ENCODE measurements at places on chromosomes 16 and 17.
A peak's percentile ranks its signal among the peaks of the same experiment; 100 is the strongest.

DNA sequence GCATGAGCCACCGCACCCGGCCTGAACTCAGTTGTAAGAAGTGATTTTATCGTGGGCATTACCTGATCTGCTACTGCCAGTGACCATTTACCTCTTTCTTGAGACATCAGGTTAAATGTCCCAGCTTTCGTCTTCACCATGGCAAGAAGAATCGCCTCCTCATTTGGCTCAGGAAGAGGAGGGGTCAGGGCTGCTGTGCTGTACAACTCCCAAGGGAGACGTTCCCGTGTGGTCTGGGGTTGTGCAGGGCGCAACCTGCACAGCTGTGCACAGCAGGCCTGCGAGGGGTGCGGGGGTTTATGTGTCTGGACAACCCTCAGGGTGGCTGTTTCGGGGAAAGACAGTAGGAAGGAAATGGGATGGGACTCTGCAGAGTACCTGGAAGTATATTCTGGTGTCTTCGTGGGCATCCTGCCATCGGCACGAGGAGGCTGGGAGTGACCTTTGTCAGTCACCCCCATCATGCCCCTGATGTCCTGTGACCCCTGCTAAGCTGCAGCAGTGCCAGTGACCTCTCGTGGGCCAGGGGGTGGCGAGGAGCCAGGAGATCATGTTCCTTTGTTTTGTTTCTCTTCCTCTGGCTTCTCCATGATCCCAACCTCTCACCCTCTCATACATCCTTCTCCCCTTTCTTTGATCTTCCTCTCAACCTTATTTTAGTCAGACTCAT lies 27.3 kb downstream of the CIBAR2 start:
- ATAC-seq: no peak

DNA sequence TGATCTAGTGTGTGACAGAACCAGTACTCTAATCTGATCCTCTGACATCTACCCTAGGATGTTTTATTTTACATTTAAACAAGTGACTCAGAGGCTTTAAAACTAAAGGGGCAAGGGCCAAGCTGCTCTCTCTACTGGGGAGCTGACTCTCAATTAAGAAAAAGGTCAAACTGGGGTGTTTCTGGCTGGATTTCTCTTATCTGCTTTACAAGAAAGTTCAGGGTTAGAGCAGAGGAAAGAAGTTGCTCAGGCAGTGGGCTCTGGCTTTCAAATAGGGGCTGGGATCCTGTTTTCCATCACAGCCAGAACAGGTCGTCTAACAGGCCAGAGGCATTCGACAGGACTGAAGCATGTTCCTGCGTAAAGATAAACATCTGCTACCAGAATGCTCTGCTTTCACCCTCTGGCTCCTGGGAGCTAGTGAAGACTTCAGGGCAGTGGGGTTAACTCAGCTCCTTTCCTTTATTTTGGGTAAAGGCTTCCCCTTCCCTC lies 8.5 kb downstream of the MMP28 start:
- peak; percentile 69 for ATAC-seq

DNA sequence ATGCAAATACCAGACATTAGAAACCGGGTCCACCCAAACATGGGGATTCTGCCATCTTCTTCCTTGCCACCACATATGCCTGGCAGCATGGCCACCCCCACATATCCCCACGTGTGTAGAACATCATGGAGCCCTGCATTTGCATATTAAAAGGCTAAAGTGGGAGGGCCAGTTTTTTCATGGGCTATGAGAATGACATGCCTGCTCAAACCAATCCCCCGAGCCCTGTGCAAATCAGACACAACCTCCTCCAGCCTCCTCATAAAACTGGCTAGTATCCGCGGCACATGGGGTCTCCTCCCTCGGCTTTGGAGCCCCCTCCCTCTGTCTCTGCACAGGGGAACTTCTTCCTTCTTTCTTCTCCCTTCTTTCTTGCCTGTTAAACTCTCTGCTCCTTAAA lies 174.9 kb upstream of the WSCD1 start:
- ATAC-seq: no peak

DNA sequence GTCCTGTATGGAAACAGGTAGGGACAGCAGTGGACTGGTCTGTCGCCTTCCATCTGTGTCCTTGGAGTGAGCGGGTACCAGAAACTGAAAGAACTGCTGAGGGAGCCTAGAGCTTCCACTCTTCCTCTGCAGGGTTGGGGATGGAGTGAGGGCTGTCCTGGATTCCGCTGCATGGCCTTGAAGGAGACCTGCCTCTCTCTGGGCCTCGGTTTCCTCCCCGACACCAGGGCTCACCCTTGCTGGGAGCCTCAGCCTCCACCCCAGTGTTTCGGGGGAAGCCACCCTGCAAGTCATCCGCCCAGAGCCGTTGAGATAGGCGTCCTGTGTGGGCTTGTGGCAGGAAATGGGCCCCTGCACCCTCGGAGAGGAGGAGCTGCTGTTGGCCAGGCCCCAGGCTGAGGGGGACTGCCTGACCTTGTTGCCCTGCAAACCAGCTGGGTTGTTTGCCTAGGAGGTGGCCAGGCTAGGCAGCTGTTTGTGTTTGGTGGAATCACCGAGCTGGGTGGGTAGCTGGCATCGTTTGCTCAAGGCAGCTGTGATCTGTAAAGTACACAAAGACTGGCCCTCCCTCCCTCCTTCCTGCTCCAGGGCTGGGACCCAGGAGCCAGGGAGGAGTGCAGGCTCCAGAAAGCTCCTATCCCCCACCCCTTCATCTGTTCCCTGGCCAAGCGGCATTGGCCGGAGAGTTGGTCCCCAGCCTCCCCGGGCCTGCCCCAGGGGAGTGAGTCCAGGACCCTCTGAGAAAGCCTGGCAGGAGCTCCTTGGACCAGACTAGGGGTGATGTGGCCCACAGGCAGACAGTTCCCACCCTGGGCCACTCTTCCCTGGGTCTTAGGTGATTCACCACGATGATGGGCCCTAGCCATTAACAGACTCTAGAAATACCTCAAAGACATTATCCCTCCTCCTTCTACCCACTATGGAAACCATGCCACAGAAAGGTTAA lies 1.3 kb downstream of the RAB37 start:
- ATAC-seq: peak; percentile 4

- ATAC-seq: no peak
Measured at GRCh38 chr17:75273977-75274708, 3.1 kb upstream of the MIF4GD start.

DNA sequence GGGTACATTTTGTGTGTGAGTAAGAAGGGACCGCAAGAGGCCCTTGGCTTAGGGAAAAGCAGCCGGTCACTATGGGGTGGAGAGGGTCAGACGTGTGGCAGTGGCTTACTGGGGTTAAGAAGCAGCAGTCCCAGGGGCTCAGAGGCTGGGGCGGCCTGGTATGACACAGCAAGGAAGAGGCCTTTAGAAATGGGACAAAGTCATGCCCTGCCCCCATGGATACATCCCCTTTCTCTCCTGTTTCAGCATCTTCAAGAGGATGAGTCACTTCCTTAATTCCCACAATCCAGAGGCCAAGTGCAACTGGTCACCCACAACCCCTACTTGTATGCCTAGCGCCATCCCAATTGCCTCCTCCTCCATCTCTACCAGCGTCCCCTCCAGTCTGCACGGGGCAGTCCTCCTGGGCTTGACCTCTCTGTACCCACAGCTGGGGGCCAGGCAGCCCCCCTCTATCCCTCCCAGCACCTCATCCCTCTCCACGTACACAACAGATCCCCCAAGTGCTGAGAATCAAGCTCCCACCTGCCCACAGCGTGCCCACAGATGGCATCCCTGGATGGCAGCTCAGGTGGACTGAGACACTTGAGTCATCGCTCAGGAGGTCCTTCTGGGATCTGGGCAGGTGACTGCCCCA lies 6.9 kb upstream of the EFTUD2 start:
- peak; percentile 66 for ATAC-seq

GRCh38 chr17:57317079-57317478 lies 60.8 kb downstream of the MSI2 start:
- no peak for ATAC-seq

GRCh38 chr16:88619859-88620815 lies 18.2 kb upstream of the IL17C start:
- ATAC-seq: no peak

DNA sequence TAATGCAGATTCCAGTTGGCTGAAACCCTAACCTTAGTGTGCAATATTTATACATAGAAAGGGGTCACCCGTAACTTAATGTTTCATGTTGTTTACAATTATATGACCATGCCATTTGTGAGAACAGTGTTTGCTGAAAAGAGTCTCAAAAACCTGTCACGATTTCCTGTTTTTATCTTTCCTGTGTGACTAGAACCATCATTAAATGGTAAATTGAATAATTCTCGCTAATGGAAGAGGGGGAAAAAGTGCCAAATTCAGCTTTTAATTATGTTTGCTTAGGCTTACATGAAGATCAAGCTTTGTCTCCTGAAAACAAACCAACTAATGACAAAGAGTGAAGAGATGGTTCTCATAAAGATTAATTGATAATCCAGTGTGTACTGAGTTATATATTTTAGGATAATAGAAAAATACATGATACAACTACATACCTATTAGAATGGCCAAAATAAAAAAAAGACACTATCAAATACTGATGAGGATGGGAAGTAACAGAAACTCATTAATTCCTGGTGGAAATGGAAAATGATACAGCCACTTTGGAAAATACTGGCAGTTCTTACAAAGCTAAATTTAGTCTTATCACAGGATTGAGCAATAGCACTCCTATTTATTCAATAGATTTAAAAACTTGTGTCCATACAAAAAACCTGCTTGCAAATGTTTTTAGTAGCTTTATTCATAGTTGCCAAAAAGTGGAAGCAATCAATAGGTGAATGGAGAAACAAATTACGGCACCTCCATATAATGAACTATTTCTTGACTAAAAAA lies 141.7 kb downstream of the CDK5R1 start:
- ATAC-seq: no peak

DNA sequence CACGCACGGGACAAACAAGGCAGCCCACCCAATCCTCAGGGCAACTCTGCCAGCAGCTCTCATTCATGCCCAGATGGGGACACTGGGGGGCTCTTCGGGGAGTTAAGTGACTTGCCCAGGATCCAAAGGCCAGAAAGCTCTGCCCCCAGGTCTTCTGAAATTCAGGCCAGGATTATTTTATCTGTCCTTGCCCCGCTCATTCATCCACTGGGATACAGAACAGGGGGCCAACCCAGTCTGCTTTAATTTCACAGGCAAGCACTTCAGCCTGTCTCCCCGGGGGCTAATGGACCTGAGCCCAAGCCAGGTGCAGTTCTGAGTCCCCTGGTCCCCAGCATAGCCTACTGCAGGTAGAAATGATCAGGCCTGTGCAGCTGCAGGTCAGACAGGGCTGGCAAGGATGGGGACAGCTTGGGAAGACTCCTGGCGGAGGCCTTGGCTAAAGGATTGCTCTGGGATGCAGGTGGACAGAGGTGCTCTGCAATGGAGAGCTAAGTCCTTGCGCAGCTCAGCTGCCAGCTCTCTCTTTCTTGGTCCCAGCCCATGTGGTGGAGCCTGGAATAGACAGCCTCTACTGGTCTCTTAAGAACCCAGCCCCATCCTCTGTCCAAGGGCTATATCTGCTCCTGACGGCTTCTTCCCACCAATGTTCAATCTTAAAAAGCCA lies 766 bp upstream of the B3GNT9 start:
- 0 out of 3 replicates have a peak, but pooled peaks have one; percentile 1 for ATAC-seq

- peak; percentile 86 for ATAC-seq
Measured at GRCh38 chr17:77494664-77495435, 354.1 kb downstream of the SEC14L1 start.

DNA sequence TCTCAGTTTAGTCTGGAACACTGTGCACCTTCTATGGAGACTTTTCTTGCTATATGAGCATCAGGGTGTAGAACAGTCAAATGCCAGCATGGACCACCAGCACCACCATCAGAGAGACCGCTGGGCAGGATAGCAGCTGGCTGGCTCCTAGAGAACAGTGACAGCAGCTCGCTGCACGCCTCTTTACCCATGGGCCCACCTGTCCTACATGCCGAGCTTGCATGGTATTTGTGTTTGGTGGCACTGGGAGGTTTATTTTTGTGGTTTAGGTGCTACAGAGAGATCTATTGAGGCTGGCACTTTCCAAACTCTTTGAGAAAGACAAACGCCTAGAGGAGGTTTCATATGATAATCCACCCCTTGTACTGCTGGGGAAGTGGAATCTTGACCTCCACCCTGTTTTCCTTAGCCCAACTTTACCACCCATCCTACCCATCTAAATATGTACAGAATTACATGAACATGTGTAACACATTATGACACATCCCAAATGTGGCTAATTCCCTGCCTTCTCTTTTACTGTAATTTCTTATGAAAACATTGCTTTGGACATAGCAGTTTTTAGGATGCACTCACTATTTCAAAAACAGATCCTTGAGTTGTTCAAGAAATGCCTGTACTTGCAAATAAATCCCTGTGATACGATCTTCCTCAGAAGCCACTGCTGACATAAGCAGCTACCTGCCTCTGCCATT lies 46.3 kb downstream of the COG7 start:
- no peak for ATAC-seq

DNA sequence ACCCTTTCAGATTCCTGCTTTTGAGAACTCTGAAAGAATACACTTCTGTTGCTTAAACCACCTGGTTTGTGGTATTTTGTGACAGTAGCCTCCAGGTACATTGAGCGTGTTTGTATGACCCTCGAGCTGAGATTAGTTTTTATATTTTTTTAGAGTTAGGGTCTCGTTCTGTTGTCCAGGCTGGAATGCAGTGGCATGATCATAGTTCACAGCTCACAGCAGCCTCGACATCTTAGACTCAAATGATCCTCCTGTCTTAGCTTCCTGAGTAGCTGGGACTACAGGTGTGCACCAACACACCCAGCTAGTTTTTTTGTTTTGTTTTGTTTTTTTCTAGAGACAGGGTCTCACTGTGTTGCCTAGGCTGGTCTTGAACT lies 4.5 kb upstream of the ITPRIPL2 start:
- no peak for ATAC-seq

Measured in SK-N-SH treated with all-trans-retinoic acid at 6 μM for 48 hours (cell line).